Fibroblast of pulmonary artery (primary cell): ENCODE measurements at places on chromosomes 5 and 9.

DNA sequence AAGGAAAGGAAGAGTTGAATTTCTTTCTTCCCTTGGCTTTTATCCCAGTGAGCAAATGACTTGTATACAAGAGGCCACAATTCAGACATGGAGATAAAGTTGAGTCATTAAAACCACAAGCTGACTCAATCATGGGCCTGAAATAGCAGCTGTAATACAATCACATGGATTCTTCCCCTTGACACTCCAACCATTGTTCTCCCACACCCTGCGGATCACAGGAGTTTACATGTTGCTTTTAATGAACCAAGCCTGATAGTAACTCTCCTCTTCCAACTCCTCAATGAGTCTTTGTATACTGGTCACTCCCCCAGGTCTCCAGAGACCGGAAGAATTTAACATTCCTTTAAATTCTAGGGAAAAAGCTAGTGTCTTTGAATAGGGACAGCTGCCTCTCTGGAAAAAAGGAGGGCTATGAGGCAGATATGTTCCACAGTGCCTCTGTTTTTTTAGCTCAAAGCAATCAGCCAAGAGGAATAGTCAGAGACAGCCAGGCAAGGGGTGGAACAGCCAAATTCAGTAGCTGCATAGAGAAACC lies 32.4 kb downstream of the PCDHGC5 start:
- DNase-seq = peak; percentile 100

DNA sequence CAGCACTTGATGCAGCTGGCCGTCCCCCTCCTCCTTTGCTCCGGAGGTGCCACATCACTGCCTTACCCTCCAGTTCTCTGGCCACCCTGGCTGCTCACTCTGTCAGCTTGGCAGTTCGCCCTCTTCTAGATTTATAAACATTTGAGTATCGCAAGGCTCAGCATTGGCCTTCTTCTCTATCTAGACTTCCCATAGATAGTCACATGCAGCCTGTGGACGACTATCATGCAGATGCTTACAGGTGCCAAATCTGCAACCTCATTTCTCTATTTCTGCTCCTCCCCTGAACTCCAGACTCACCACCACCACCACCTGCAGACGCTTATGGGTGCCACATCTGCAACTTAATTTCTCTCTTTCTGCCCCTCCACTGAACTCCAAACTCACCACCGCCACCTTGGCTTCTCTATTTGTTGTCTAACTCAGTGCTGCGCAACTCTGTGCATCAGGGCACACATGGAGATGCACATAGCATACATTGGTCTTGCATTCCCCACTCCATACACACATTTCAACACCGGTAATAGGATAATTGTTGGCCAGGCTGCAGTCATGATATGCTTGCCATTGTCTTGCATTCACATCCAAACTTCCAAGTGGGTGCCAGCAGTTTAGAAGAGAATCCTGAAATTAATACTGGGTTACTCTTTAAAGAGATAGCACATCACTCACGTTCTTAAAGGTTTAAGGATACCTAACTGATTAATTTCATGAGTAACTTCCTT lies 1.9 kb upstream of the DAP start:
- DNase-seq = no peak

DNA sequence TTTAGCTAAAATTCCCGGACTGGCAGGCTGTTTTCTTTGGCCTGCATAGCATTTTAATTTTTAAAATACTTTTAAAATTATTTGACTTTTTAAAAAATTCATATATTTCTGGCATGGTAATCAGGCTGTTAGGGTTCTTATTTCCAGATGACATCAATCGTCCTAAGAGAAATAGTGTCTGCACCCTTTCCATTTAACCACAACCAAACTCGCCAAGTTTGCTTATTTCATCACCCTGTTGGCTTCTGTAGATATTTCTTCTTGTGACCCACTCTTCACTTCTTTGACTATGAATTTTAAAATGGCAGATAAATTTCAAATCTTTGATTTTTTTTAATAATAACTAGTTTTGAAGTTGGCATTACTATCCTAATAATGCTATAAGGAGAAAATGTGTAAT lies 675.7 kb upstream of the FTMT start:
- peak; percentile 7 for DNase-seq

GRCh38 chr5:95861221-95861863 lies 38.8 kb upstream of the GLRX start:
- peak; percentile 99 for DNase-seq

DNA sequence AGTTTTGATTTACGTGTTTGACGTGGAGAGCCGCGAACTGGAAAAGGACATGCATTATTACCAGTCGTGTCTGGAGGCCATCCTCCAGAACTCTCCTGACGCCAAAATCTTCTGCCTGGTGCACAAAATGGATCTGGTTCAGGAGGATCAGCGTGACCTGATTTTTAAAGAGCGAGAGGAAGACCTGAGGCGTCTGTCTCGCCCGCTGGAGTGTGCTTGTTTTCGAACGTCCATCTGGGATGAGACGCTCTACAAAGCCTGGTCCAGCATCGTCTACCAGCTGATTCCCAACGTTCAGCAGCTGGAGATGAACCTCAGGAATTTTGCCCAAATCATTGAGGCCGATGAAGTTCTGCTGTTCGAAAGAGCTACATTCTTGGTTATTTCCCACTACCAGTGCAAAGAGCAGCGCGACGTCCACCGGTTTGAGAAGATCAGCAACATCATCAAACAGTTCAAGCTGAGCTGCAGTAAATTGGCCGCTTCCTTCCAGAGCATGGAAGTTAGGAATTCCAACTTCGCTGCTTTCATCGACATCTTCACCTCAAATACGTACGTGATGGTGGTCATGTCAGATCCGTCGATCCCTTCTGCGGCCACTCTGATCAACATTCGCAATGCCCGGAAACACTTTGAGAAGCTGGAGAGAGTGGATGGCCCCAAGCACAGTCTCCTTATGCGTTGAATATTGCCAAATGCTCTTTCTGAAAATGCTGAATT lies 850 bp downstream of the RRAGA start:
- peak; percentile 46 for DNase-seq

DNA sequence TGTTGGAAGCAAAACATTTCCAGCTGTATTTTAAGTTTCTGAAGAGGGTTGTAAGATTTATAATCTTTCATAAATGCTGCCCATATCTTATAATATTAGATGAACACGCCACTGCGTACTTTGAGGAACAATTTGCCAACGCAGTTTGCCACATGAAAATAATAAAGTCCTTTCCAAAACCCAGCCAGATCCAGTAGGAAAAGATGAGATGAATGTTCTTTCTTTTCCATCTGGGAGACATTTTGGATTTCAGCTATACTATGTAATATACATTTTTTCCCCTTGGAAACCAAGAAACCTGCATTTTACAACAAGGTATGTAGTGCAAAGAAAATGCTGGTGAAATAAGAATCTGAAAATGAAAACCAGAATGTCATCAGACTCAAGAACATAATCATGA lies 125.4 kb downstream of the NFIB start:
- DNase-seq = no peak
